Femur (tissue), 1 donor: ENCODE measurements at places on chromosomes 13 and 19.

GRCh38 chr19:15371119-15371518, 8.5 kb downstream of the AKAP8 start:
- no peak for DNase-seq

DNA sequence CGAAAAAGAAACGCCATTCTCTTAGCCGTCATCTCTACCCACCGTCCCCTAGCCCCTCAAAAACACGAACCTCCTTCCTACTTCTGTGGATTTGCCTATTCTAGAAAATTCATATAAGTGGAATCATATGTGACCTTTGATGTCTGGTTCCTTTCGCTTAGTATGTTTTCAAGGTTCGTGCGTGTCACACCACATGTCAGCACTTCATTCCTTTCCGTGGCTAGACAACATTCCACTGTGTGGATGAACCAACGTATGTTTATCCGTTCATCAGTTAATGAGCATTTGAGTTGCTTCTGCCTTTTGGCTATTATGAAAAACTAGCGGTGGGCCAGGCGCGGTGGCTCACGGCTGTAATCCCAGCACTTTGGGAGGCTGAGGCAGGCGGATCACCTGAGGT, 14.0 kb upstream of the PPP1R12C start:
- DNase-seq = no peak

DNA sequence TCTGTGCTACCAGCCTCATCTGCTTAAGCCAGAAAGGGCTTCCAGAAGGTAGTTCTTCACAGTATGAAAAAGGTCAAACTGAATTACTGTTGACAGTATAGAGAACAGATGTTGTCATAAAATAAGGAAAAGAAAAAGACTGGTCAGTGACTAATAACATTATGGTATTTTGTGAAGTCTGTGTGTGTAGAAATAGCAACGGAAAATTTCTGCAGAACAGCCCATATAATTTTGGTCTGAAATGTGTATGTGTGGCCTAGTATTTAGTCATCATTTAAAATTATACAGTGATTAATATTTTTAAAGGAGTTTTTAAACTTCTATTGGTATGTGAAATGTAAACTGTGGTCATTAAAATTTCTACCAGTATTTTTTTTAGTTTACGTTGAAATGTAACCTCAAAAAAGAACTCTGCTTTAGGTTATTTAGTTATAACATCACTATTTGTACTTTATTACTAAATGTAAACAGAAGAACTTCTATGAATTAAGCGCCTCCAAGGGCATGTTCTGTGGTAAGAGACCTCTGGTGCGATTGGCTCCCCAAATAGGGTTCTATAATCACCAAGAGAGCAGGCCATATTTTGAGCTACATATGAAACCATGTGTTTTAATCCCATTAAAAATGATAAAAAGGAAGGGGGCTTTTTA, 3.3 kb upstream of the GPR183 start:
- no peak for DNase-seq

GRCh38 chr13:23820530-23820929, 68.7 kb downstream of the MIPEP start:
- DNase-seq = no peak

- DNase-seq = peak; percentile 50
These were observed 6.1 kb downstream of the STK11 start for GRCh38 chr19:1211494-1212234.

- no peak for DNase-seq
These were observed 96.7 kb upstream of the DIAPH3 start for GRCh38 chr13:60260440-60260839.

GRCh38 chr13:48950501-48950875, 25.2 kb upstream of the FNDC3A start:
- no peak for DNase-seq

DNA sequence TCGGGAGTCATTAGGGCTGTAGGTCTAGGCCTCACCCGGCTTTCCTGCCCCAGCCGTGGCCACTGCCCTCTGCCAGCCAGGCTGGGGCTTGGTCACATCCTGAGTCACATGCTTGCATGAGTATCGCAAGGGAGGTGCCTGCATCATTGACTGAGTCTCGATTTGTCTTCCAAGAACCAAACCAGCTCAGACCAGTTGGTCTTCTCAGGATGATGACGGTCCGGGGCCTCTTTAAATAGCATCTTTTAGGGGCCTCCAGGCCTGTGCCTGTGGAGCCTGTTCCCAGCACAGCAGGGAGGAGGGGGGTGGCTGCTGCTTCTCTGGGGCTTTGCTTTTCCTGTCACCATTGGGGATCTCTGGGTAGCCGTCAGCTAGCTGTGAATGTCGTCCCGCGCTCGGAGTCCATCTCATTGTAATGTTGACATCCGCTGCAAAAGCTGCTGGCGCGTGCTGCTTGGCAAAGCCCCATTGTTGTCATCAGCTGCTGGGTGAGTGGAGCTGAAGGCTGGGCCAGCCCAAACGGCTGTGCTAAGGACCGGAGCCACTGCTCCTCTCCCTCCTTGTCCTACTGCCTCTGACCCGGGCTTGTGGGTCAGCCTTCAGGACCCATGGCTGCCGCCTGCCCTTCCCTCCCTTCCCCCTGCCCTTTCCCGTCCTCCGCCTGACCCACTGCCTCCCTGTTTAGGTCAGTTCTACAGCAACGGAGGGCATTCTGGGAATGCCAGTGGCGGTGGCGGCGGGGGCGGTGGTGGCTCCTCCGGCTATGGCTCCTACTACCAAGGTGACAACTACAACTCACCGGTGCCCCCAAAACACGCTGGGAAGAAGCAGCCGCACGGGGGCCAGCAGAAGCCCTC, 14.3 kb upstream of the QTRT1 start:
- no peak for DNase-seq

DNA sequence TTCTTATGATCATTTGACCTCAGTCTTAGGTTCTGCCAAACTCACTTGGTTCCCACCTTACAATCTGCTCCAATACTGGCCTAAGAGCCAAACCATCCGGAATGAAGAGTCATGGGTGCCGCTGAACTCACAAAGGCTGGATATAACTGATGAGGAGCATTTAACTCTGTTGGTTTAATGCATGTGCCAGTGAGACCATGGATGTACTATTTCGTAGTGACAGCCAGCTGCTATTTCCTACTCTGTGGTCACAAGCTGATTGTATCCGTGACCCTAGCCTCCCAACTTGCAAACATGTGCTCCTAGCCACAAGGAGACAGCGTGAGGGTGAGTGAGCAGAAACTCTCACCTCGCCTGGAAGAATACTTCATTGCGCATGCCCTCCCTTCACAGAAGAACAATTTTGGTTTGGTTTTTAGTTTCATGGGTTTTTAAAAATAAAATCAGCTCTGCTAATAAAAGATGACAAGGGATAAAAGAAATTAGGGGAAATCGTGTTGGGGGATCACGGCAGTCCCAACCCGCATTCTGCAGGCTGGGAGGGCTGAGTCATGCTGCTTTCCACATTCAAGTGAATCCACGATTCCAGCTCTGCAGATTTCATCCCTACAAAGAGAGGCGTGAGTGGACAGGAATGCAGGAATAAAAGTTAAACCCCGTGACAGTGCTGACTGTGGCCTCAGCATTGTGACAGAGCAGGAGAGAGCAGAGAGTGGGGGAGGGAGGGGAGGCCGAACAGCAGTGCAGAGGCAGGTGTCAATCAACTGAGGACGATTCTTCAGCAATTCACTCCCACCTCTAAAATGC, 66.8 kb upstream of the RAP2A start:
- DNase-seq = no peak

DNA sequence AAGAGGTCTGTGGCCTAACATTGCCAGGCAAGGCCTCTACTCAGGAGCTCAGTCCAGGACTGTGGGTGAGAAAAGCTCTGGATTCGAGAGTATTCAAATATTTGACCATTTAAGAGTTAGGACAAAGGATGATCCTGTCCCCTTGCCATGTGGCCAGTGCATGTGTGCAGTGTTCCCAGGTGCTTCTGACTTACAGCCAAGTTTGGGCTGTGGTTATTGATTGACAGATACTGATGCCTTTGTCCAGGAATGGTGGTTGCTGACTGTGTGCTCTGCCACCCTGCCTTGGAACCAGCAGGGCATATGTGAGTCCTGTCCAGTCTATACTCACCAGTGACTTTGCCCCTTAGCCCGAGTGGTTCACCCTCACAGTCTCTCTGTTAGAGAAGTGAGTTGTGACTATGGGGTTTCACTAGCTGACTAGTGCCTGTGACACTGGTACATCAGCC, 51.9 kb downstream of the GARRE1 start:
- DNase-seq = no peak

DNA sequence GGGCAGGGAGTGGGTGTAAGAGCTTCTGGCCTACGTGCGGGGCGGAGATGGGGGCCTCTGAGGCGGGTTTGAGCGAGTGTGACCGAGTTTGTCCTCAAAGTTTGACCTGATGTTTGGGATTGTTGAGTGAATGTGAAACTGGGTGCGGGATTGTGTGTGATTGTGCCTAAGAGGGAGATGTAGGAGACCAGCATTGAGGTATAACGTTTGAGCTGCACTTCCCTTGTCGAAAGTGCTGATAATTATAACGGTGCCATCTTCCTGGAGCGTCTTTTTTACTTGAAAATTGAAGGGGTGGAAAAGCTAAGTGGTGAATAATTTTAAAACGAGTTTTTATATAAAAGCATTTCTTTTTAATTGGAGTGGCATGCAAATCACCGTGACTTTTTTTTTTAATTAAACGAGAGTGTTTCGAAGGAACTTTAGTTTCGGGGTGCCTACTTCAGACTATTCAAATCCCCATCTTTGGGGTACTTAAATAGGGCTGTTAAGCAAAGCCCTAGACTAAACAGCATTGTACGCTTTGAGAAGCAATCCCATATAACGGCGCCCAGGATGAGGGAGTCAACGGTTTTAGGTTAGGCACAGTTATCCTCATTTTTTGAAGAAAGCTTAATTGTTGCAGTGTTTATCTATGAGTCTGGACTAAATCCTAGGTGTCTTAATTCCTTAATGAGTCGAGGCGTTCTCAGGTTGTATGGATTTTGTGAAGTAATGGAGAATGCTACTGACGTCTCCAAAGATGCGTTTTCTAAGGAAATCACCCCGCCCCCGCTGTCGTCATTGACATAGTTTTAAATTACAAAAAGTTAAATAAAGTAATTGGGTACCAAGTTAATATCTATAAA, 594 bp downstream of the ZNF146 start:
- DNase-seq = peak; percentile 53

GRCh38 chr19:49374665-49375434, 11.2 kb downstream of the DKKL1 start:
- DNase-seq = no peak

DNA sequence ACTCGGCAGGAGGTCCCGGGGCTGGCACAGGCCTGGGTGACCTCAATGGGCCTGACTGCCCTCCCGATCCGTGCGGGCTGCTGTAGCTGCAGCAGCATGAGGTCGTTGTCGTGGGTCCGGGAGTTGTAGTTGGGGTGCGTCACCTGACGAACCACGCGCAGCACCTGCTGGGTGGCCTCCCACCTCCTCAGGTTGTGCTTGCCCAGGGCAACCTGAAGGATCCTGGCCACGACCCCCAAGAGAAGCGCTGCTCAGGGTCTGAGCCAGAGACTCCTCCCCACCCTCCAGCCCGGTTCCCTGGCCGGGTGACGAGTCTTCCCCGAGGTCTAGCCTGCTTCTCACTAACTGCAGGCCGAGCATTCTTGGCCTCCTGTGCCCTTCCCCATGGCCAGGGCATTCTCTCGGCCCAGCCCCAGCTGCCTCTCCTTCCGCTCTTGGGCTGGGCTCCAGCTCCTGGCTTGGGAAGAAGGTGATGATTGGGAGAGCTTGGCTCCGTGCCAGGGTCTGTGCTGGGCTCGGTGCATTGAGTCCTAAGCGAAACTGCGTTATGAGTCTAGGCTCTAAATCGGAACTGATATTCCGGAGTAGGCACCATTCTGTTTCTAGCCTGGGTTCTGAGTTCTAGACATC, 3.1 kb downstream of the KLK14 start:
- no peak for DNase-seq

DNA sequence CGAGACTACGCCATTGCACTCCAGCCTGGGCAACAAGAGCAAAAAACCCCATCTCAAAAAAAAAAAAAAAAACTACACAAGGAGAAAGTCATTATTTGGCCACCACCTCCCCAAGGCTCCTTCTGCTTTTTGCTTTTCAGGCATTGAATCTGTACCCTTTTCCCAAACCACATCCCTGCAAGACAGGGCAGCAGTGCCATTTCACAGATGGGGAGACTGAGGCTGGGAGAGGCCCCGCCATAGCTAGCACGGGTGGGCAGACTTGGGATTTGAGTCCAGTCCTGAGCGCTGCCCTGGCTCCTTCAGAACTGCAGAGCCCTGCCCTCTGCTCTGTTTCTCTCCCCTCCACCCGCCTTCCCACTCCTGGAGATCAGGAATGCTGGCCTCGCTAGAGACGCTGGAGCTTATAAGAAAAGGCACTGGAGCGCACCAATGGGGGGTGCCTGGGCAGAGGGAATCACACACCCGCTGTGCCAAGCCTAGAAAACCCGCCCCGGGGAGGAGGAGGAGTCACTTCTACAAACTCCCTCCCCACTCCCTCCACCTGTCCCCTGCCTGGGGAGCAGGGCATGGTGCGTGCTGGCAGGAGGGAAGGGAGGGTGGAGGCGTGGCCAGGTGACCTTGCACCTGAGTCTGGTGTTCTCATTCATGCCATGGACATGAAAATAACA, 17.6 kb downstream of the TJP3 start:
- no peak for DNase-seq

GRCh38 chr13:76552041-76552772, 334.0 kb downstream of the KCTD12 start:
- no peak for DNase-seq

DNA sequence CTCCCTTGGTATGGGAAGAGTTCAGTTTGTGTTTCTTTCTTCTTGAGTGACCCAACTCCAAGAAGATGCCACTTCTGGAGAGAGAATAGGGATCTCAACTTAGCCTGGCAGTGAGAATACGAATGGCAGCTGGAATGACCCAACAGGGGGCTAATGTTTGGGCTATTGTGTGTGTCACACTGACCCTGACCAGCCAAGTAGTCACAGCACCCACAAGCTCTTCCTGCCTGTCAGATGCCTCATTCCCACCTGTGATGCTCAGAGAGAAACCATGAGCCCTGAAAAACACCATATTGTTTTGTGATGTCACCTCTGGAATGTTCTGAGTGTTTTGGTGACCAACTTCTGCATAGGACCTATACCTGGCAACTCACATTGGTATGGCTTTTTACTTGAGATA, at the start of gene CBY2:
CBY2 (plus strand) TSS at position 233 of the 400 bp plus-strand sequence; CDS start at position 304, 71 bp downstream.
- DNase-seq = no peak

DNA sequence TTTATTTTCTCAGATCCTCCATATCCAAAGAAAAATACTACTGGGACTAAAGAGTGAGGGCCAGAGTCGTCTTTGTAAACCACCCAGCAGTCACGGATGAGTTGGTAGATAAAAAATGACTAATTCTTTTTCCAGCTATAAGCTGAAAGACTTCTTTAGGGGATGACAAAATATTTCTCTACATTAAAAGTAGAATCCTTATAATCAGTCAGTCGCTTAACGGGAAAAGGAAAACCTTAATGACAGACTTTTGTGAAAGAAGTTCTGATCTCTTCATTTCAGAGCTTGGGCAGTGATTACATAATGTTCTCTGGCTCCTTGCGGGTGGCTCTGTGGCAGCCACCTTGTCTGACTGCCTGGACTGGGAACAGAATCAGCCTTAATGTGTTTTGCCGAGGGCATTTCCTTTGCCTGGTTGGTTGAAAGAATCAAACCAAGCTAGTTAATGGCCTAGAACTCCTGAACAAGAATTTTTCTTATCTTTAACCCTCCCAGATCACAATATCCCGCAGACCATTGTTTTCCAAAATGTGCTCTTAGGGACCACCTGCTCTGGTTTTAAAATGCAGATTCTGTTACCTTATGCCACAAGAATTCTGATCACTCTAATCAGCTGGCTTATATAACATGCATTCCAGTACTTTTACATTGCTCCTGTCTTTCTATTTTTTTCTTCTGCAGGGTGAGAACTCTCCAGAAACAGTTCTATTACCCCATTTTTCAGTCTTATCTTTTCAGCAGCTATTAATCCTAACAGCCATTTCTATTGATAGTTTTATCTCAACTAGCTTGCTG, 2.5 kb downstream of the ITM2B start:
- DNase-seq = peak; percentile 31
